EH (cell line): ENCODE measurements at places on chromosomes 7 and 10.

DNA sequence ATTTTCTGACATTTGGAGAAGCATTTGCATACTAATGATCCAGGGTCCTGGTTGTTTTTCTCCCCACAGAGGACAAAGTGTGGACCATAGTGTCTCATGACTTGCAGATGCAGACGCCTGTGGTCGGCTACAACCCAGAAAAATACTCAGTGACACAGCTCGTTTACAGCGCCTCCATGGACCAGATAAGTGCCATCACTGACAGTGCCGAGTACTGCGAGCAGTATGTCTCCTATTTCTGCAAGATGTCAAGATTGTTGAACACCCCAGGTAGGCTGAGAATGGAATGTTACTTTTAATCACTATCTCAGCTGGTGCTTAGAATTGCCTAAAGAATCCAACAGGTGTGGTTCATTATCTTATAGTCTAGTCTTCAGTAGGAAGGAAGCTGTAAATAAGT, 951.5 kb upstream of the C7orf33 start:
- no peak for DNase-seq

DNA sequence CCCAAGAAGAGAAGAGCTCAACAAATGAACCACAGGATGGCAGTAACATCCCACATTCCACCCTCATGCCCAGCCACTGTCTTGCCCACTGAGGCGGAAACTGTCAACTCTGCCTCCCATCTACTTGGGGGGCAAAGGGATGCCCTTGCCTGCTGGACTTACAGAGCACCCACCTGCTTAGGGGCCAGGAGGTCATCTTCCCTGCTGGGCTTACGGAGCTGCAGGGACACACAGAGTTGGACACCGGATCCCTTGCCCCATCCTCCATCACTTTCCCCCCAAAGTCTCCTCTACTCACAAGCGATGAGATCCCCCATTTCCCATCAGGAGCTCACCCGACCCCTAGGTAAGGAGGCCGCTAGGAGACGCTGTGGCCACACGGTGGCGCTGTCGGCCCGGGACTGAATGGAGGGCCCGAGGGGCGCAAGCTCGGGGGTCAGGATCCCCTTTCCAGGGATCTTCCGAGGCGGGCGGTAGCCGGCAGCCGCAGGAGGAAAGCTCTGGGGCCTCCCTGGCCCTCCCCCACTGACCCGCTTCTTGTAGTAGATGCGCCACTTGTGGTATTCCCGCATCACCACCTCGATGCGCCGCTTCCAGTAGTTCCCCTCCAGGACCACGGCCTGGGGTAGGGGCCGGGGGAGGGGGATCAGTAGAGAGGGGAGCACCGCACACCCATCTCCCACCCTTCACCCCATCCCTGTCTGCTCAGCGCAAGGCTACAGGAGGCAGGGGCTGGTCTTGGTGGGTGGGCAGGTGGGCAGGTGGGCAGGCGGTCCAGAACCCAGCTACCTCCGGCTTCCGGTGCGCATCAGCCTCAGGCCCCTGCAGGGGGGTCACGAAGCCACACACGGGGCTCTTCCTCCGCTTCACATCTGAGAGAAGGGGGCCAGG, 17.3 kb downstream of the MLXIPL start:
- peak; percentile 43 for DNase-seq

DNA sequence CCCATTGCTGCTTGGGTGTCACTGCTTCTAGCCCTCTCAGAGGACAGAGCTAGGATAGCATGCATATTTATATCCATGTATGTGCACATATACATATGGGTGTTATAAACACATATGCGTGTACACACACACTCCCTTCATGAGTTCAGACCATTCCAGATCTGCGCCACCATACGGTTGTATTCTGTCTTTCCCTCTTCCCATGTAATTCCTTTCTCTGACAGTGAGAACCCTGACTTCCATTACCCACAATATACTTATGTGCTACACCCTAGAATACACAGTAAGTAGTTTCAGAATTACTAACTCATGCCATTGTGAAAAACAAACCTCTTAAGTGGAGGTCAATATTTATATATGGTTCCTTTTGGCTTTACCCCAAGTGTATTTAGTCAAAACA, 116.6 kb upstream of the SAMD8 start:
- no peak for DNase-seq

- peak; percentile 93 for DNase-seq
Measured at GRCh38 chr10:58457761-58458616, 54.7 kb upstream of the BICC1 start.

- DNase-seq, result peak; percentile 21
Measured at GRCh38 chr10:114709984-114710383, 51.9 kb upstream of the ABLIM1 start.

GRCh38 chr10:102114861-102115618, 5.1 kb downstream of the LDB1 start:
- peak; percentile 88 for DNase-seq

GRCh38 chr10:104577163-104577562, 63.9 kb upstream of the SORCS3 start:
- DNase-seq, result no peak

- DNase-seq, result peak; percentile 30
Measured at GRCh38 chr10:13989616-13990015, 341.1 kb downstream of the FRMD4A start.

DNA sequence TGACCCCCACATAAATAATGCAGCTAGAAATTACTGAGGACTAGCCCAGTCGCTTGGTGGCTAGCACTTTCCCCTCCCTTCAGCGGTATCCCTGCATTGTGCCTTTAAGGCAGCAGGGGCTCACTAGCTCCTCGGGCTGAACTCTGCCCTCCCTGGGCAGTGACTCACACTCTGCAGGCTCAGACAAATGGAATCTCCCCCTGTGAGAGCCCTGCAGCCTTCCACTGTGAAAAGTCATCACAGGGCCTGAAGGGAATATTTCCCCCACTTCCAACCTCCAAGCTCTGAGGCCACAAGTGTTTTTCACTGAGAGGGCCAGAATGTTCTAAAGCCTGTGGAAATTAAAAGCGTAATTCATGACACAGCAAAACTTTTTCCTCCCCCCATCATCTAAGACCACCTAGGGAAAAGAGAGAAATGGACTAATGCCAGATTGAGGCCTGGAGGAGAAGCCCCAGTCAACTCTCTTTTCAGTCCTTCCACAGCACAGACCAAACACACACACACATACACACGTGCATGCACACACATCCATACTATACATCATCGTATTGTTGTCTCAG, 93.6 kb upstream of the COL1A2 start:
- DNase-seq, result peak; percentile 99

DNA sequence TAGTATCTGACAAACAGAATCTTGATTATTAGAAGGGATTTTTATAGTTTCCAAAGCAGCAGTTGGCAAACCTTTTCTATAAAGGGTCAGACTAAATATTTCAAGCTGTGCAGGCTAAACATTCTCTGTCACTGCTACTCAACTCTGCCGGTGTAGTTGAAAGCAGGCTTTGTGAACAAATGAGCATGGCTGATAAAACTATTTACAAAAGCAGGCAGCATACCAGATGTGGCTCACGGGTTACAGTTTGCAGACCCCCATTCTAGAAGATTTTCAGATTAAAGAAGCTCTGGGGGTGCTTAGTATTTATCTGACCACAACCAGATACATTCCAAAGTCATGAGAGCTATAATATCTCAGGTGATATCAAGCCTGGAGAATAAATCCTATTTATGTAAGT, 1017.5 kb downstream of the SORCS1 start:
- DNase-seq, result no peak

DNA sequence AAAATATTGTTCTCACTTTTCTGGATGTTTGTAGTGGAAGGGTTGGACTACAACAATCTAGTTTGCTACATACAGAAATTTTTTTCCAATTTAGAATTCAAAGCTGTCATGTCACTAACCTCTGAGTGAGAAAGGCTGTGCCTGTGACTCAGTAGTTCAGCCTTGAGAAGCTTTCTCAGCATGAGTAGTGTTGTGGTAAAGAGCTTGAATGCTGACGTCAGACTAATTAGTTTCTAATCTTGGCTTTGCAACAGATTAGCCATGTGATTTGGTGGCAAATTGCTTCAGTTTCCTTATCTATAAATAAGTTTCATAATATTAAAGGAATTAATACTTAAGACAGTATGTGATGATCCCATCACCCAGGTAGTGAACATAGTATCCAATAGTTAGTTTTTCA, 83.8 kb downstream of the ABCA13 start:
- DNase-seq, result peak; percentile 71

DNA sequence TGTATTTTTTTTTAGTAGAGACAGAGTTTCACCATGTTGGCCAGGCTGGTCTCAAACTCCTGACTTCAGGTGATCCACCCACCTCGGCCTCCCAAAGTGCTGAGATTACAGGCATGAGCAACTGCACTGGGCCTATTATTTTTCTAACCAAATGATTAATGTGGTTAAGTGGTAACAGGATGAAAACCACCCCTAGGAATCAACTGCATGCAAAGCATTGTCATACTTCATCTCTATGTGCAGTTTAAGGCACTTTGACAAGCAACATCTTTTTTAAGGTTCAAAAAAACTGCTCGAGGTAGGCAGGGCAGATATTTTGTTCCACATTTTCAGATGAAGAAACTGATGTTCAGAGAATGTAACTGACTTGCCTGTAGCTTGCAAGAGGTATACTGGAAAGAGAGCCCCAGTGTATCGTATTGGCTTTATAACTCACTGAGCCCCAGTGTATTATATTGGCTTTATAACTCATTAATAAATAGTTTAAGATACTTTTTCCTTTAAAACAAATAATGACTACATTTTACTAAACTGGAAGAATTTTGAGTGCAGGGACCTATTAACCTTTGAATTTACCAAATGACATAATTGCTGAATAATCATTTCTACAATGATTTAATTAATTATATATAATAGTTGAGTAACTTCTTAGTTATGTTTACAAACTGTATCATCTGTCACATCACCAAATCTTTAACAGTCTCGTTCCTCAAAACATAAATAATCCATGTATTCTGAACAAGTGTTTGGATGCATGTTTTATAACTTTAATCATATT, 38.1 kb downstream of the RTKN2 start:
- peak; percentile 64 for DNase-seq

- no peak for DNase-seq
Measured at GRCh38 chr7:130108809-130109208, 38.5 kb downstream of the KLHDC10 start.
